ENCODE measurements at places on chromosomes 1 and 21.

- peak; percentile 72 for DNase-seq
Observed at GRCh38 chr1:162878000-162878596, 17.1 kb upstream of the CCDC190 start.

DNA sequence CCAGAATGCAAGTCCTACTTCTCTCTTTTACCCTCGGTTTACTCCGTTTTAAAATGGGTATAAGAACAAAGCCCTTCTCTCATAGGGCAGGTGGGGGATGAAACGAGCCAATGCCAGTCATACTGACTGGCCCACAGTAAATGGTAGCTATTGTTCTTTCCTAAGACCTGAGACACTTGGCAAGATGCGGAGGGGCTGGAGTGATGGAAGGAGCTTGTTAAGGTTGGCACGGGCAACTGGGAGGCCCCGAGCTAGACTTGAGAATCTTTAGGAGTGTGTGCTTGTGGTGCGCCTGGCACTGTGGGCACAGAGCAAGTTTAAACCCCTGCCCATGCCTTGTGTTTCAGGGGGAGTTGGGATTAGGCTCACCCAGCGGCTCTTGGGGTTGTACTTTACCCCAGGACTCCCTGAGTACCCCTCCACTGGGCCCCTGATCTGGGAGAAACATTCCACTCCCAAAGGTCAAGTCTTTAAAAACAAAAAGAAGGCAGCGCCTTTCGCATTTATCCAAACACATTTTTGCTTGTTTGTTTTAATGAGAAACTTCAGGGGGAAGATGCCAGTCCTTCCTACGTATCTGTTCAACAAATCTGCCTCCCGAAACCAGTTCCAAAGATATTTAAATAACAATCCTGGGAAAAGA lies 240.6 kb upstream of the TMEM51 start:
- DNase-seq: no peak

DNA sequence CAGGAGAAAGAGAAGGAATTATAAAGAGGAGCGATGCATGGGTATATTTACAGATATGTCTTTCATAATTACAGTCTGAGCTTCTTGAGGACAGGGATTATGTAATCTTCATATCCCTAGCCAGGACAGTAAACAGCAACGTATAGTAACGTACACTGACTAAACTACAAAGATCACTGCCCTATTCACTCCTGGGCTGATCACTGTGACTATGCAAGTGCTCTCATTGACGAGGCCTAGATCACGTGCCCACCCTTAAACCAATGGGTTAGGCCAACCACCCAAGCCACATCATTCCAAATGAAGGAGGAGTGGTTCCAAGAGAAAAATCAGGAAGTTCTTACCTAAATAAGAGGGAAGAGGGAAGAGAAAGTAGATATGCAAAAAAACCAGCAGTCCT lies 18.5 kb downstream of the PIK3R3 start:
- DNase-seq: no peak

- peak; percentile 38 for DNase-seq
Observed at GRCh38 chr1:37602750-37603694, 7.3 kb upstream of the GNL2 start.

DNA sequence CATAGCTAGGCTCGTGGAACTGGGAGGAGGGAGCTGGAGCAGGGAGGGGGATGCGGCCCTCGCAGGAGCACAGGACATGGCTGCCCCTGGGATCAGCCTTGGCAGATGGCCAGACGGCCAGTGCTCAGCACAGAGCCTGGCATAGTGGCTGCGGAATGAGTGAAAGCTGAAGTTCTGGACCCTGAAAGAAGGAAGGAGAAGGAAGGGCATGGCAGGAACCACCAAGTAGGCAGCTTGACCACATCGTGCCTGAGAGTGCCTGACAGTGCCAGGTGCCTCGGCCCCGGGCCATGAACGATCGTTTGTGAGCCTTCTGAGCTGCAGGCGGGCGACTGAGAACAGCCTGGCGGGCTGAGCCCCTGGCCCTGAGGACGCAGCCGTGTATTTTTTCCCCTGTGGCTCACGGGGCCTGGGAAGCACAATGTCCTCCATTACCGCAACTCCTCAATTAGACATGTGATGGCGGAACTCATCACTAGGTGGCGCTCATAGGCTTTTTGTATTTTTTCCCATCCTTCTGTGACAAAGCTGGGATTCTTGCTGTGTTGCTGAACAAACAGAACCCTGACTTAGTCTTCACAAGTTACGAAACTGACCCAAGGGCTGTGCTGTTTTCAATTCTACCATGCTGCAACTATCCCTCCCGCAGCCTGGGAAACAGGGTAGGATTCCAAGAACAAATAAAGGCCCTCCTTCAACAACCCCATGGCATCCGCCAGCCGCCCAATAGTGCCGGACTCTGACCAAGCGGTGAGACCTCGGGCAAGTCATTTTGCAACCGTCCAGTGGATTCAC lies 29.9 kb upstream of the TMEM61 start:
- peak; percentile 93 for DNase-seq

DNA sequence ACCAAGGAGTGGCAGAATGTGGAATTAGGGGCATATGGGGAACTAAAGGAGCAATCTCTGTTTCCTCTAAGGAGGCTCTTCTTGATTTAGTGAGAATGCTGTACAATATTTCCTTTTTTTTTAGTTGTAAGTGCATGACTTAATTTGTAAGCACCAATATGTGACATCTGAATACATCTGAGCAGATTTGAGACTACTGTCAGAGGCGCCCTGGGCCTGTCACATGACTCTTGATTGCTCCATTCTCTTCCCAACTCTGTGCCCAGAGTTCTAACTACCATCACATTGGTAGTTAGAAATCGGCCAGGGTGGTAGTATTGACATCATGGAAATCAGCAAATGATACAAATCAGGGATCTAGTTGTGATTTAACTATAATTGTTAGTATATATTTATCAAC lies 110.1 kb upstream of the LMO4 start:
- DNase-seq: no peak

- no peak for DNase-seq
Observed at GRCh38 chr1:119115311-119115710, 25.1 kb downstream of the WARS2 start.

DNA sequence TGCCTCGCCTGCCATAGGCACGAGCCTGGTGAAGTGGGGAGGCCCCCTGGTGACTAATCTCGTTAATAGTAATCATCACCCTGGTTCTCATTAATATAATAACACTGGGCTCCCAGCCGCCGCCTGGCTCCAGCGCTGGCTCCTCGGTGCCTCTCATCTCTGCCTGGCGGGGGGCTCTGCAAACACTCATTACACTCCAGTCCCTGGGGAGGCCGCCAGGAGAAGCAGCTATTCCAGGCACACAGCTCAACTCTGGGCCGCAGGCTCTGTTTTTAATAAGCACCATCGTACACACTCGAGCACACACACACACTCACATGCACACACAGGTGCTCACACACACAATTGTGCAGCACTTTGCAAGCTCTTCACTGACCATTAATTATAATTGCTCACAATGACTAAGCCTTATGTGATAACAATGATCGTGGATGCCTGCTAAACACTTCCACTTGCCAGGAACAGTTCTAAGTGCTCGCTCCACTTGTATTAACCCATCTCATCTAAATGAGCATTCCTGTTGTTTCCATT lies 52.2 kb downstream of the SDC3 start:
- DNase-seq: peak; percentile 30

- DNase-seq: no peak
Observed at GRCh38 chr1:25082216-25082899, 149.9 kb downstream of the SYF2 start.

- no peak for DNase-seq
Observed at GRCh38 chr1:70909262-70909822, 138.3 kb downstream of the PTGER3 start.

- DNase-seq: peak; percentile 1
Observed at GRCh38 chr1:192439373-192440025, 122.7 kb downstream of the RGS21 start.

- DNase-seq: peak; percentile 44
Observed at GRCh38 chr21:26148071-26148839, 22.3 kb downstream of the APP start.

DNA sequence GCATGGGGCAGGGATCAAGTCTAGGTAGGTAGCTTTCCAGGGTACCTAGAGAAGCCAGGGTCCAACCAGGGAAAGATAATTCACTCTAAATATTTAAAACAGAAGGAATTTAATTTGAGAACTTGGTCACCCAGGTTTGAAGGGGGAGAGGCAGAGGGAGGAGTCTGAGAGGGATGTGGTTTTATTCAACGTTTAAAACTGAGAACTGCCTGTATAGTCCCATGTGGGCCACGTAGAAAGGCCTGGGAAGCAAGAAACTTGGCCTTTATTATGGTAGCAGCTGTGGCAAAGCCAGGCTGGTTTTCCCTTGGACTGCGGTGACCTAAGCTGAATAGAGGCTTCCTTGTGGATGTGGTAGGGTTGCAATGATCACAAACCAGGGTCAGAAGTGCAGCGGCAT lies 42.0 kb upstream of the DUSP10 start:
- DNase-seq: no peak

GRCh38 chr1:20187103-20187812 lies 940 bp upstream of the PLA2G2C start:
- DNase-seq: no peak

DNA sequence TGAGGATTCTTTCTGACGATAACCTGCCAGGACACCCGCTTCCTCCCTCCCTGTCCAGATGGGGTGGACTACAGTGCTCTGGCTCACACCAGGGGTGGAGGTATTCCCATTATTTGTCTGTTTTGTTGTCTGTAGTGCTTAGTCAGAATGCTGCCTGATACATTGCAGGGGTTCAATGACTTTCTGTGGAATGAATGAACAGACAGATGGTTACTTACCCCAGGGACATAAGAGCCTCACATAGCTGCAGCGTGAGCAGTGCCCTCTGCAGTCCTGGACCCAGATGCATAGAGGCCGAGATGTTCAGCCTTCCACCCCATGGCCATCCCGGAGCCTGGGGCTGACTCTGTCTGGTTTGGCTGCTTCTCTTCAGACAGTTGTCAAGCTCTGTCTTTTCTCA lies 13.0 kb upstream of the F3 start:
- DNase-seq: no peak

DNA sequence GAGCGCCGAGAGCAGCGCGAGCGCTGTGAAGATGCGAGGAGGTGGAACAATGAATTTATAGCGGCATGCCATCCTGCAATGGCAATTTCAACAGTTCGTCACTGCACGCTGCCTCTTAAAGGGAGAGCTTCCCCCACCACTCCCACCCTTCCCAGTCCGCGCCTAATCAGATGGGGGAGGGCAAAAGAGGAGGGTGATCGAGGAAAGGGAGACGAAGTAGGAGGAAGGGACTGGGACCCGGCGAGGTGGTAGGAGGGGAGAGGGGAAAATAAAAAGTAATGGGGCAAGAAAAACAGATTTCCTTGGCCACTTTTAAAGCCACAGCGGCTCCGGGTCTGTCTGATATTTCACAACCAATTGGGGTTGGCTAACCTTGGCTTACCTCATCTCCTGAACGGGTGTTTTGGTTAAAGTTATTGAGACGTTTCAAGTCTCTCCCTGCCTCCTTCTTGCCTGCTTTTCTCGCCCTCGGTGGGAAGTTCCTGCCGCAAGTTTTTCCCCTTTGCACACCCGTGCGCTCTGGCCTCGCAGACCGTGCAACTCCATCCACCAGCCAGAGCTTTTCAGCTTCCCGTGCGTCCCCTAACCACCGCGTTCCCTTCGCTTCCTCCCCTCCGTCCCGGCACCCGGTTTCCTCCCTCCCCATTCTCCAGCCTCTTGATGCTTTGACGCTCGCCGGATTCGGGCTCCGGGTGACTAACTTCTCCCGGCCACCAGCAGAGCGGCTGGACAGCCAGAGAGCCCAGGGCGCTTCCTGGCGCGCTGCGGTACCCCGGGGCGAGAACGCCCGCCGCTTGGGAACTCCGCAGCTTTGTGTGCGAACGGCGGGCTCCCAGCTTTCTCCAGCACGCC lies at the start of gene ADAMTS5:
Gene ADAMTS5, minus strand, starts transcription at position 27 of the 852 bp plus-strand sequence. CDS start 697 bp downstream, outside the sequence.
- peak; percentile 94 for DNase-seq

- DNase-seq: peak; percentile 16
Observed at GRCh38 chr21:42118901-42119300, 47.8 kb downstream of the UMODL1 start.

DNA sequence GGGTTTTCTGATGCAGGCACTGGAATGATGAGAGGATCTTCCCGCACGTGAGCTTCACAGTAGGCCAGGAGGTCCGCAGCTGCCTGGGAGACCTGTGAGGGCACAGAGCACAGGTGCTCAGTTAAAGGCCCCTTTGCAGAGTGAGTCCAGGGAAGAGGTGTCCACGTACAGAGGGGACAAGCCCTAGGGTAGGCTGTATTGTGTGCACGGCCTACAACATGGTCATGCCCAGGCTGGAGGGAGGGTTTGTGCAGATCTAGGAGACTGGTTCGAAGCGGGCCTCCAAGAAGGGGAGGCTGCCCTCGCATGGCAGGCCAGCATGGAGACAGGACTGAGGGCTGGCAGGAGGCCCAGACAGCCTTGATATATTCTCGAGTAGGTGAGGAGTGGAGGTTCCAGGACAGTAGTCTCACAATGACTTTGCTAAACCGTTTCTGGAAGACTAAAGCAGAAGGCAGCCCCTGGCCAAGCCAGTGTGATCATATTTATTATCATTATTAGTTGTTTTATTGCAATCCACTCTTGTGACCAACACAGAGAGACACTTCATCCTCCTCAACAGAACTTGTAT lies 48.0 kb upstream of the B3GALNT2 start:
- DNase-seq: no peak

DNA sequence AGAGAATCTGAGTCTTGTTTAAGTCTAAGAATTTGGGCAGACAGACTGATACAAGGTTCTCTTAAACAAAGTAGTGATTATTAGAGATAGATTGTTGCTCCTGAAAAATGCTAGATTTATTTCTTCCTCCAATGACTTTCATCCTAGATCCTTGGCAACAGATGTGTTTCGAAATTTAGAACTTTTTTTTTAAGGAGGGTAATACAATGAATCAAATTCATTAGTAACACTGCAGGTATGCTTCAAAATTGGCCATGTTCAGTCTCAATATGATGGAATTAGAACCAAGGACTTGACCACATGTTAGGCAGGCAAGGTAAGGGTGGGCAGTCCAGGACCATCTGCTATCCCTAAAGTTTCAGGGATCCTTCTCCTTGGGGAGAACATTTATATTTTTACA lies 4.5 kb upstream of the LCE1F start:
- DNase-seq: peak; percentile 25

DNA sequence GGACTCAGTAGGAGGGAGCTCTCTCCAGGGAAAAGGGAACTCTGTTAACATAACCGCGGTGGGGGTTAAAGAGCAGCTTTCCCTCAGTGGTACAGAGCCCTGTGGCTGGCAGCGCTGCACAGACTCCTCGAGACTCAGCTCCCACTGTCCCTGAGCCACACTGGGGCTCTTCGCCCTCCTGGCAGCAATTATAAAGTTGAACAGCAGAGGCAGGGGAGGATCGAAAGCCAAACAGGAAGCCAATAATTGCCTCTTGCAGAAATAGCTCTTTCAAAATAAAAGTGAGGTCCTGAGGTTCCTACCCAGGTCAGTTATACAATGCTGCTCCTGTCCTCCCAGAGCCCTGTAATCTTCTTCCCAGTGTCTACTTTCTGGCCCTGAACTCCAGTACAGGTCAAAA lies 77.0 kb downstream of the FAM78B start:
- DNase-seq: no peak

DNA sequence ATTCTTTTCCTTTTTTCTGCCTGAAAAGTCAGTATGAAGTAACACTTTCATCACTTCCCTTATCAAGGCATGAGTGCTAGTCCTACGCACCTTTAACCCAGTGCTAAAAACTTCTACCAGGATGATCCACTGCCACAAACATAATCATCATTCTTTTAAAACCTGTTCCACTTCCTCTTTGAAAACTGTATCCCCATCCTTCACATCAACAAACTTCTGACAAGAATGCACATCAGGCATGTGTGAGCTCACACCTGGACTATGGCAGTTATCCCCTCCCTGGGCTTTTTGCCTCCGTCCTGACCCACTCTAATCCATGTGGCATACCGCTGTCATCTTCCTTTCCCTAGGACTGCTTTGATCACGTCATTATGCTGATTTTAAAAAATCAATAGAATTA lies 70.2 kb downstream of the ESRRG start:
- no peak for DNase-seq

Data from AG10803 (cell line).